CD4-positive, alpha-beta T cell (primary cell): ENCODE measurements at places on chromosomes 7 and 10.

GRCh38 chr7:19920166-19920565, 146.7 kb upstream of the TMEM196 start:
- no peak for DNase-seq

DNA sequence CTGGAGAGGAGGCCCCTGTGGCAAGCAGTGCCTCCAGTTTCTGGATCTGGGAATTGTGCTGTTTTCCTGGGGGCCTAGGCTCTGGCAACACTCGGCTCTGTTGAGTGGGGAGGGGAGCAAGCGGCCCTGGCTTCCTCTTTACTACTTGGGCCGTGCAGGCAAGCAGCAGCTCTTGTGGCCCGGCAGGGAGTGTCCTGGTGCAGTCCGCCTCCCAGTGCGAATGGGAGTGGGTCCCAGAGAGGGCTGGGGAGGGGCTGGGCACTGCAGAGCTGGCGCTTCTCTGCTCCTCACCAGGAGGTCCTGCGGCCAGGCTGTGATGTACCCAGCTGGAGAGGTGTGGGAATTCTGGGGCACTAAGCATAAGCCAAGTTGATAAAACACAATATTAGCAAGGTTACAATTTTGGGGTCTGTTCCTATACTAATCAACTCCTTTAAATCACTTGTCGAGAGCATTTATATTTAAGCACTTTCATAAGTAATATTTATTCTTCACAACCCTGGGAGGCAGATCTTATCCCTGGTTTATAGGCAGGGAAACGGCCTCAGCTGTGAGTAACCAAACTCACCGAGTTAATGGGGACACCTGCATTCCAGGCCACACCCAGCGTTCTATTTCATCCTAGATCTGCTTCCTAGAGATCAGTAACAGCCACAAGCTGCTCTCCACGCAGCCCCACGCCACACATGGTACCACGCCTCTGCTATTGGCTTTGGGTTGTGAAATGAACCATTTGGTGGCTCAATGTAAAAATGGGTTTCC, 183.4 kb upstream of the PLXNA4 start:
- DNase-seq, result no peak

DNA sequence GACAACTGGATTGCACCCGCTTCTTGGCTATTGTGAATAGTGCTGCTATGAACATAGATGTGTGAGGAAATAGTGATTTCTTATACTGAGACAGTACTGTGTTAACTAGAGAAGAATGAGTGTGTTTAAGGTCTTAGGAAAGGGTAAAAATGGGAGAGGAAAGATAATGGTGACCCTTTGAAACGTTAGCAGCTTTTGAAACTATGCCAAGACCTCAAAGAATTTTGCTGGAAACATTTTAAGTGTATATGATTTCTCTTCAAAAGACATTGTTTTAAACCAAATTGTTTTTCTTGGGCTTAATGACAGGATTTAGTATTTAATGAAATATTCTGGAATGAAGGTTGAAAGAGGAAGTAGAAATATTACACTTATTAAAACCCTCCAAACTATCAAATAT, 100.8 kb upstream of the ARHGAP21 start:
- DNase-seq, result no peak

DNA sequence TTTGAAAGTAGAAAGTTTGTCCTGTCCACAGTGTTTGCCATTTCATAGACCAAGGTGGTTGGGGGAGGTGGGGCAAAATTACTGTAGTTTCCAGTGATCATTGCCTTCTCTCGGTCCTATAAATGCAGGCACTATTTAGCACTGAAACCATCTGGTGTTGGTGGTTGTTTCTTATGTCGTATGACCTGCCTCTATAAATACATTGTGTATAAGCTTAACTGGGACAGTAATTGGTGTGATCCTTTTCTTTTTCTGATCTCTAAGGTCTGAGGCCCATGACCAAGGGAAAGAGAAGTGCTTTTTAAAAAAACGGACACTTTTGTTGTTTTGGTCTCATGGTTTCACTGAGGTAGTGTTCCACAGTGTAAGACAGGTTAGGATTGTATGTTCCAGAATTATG, 63.1 kb downstream of the AUTS2 start:
- no peak for DNase-seq

DNA sequence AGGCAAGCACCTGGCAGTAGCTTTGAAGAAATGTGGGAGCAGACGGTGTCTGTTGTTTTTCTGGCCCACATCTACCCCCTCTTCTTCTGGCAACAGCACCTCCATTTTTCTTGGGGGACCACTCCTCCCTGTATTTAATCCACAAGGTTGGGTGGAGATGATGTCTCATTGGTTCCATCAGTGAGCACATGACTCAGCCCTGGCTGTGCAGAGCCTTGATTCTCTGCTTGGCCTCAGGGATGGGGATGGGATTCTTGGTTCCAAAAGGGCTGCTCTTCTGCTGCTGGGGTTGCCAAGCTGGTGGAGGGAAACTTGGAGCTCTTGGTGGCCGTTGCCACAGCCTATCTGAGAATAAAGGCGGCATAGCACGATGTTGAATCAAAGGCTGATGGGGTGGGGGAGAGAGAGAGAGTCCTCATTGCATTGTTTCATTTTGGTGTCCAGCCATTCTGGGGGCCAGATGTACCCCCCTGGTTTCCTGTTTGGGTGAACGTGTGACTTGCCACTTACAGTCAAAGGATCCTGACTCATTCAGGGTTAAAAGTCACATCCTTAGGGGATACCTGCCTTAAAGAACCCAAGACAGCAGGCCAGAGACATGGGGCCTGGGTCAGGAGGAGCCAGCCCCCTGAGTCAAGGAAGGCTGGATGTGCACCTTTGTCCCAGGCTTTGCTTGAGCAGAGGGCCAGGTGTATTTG, 25.9 kb downstream of the GRK5 start:
- no peak for DNase-seq

- DNase-seq, result no peak
These were observed 108.0 kb upstream of the KMT2C start for GRCh38 chr7:152543799-152544198.

DNA sequence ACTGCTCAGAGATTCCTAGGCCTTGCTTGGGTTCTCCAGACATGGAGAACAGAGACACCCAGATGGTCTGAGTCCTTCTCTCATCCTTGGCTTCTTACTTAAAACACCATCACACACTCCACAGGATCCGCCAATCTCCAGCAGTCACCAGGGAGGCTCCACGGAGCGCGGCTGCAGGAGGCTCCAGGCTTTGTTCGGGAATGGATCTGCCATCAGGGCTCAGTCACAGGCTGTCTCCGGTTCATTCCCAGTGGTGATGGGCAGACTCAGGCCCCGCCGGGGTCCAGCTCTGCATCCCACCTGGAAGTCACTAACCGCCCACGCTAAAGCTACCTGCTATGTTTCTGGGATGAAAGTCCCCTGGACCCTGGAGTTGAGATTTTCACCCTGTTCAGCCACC, 312.9 kb downstream of the TCERG1L start:
- no peak for DNase-seq

GRCh38 chr7:158127241-158127640, 460.4 kb downstream of the PTPRN2 start:
- DNase-seq, result no peak

DNA sequence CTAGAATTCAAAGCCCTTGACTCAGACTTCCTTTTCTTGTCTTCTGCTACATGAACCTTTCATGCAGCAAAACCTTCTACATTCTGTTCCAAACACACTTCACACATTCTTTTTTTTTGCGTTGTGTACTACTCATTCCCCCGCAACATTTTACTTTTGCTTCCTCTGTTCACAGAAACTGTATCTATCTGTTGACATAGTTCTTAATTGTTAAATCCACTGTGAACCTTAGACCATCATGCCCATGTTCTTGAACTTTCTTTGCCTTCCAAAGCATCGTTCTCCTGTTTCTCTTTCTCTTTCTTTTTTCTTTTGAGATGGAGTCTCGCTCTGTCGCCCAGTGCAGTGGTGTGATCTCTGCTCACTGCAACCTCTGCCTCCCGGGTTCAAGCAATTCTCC, 14.2 kb downstream of the CCSER2 start:
- peak; percentile 12 for DNase-seq

- no peak for DNase-seq
These were observed 9.8 kb upstream of the CYP2C18 start for GRCh38 chr10:94673614-94674321.

DNA sequence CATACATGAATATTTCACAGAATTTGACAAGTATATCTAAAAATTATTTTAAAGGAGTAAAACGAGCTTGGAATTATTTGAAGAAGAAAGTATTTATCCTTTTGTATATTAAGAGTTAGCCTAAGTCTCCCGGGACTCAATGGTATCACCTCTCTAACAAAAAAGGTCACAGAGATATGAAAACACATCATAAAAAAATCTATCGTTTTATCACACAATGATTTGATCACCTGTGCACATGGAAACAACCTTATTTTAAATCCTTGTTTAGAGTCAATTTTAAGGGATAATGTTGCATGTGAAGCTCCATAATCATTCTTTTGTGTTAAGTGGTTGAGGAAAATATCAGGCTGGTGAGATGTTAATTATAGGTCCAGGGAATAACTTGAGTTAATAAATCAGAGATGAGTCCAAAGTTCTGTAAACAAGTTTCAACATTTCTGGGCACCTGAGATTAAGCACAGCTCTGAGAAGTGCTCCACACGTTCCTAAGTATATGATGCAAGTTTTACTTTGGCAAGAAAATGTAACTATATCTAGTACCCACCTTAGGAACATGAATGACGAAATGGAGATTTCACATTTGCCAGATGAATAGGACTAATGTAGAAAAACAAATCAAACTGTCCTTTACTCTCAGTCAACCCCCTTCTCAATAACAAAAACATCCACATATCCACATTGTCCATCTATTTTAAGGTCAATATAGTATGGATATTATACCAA, 148.5 kb upstream of the AKR1E2 start:
- no peak for DNase-seq

- no peak for DNase-seq
These were observed 201.4 kb downstream of the HECW1 start for GRCh38 chr7:43313628-43314378.

DNA sequence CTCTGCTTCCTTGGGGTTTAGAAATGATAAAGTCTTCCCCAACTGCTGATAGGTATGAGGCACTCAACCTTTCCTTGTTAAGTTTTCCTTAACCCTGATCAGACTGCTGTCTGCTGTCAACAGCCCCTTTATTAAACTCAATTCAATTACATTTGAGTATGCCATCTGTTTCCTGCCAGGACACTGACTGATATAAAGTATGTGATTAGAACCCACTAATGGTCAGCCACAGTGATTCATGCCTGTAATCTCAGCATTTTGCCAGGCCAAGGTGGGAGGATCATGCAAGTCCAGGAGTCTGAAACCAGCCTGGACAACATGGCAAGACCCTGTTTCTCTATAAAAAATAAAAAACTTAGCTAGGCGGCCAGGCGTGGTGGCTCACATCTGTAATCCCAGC, 18.1 kb downstream of the BAZ1B start:
- no peak for DNase-seq

GRCh38 chr10:10564081-10564794, 453.4 kb upstream of the CELF2 start:
- DNase-seq, result no peak

- no peak for DNase-seq
These were observed 142.8 kb downstream of the ADK start for GRCh38 chr10:74293686-74294371.

DNA sequence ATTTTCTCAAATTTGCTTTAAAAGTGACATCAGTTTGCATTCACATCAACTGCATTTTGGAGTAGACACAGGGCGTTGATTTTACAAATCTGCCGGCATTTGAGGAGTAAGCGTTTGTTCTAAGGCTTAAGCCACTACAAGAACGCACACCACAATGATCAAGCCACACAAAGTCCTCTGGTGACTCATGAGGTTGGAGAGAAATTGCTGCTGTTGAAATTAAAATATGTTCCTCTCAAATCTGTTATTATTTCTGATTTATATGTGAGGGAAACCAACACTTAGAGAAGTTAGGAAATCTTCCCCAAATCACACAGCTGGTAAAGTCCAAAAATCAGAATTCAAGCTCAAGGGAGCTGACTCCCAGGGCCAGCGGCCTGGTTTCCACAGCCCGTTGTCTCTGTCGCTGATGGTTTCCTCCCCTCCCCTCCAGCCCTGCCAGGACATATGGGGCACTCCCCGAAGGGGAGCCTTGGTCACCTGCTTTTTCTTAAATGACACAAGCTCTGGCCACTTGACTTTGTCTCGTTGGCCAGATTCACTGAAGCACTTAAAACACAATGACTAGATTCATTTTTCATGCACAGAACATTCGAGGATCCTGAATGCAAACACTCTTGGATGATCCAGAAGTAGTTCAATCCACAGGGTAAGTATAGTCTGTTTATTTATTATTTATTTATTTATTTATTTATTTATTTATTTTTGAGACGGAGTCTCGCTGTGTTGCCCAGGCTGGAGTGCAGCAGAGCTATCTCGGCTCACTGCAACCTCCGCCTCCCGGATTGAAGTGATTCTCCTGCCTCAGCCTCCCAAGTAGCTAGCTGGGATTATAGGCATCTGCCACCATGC, 29.2 kb upstream of the KLF6 start:
- DNase-seq, result no peak

- no peak for DNase-seq
These were observed 181.2 kb downstream of the TWIST1 start for GRCh38 chr7:18936265-18936664.

- DNase-seq, result no peak
These were observed 17.5 kb downstream of the RCC1L start for GRCh38 chr7:75055830-75056772.

- no peak for DNase-seq
These were observed 42.5 kb upstream of the TMEM236 start for GRCh38 chr10:17709492-17709891.

- DNase-seq, result no peak
These were observed 68.1 kb downstream of the CALN1 start for GRCh38 chr7:72343991-72344390.

DNA sequence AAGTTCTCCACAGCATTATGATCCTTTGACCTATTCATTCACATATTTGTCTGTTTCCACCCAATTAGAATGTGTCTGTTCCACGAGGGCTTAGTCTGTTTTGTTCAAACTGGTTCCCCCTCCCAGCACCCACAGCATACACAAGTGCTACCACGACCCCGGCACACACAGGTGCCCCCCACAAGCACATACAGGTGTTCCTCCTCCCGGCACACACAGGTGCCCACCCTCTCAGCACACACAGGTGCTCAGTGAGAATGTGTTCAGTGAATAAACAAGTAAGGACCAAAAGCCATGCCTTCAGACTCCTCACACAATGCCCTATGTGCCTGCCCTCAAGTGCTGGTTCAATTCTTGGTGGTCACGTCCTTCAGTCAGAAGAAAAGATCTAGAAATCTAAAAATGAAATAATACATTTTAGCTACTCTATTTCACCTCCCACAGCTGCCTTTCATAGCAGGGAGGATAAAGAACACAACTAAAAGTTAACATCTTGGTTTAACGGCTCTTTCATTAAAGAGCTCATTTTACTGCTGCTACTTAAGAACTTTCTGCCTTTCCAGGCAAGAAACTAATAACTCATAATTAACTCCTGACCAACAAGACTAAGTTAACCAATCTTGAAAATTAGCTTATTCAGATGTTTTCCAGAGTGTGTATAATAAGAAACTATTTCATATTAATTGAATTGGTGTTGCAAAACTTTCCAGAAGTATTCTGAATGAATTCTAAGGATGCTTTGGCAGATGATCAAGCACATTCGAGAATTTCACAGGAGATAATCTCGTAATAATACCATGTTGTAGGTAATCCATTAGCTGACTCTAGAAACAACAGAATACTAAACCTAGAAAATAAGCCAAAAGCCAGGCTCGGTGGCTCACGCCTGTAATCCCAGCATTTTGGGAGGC, 2.3 kb downstream of the DNMBP start:
- DNase-seq, result no peak
